ENCODE measurements at places on chromosomes 2 and 18.

- no peak for DNase-seq
These were observed 594.1 kb downstream of the LRRTM4 start for GRCh38 chr2:76928026-76928425.

DNA sequence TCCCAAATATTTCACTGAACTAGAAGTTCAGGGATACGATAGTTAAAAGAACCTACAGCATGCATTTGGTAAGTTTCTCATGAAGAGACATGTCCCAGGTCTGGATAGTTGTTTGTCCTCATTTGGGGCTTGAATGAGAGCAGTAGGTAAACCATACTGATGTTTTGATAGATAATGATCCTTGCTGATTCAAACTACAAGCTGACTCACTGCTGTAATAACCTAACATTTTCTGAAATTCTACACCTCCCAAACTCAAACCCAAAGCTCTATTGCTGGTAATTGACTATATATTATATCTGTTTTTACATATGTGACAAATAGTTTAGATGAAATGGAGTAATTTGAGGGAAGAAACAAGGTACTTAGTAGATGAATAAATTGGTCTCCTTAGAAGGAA, 154.1 kb upstream of the BOD1L2 start:
- no peak for DNase-seq

GRCh38 chr2:73969356-73969755, 15.4 kb upstream of the TET3 start:
- DNase-seq = no peak

DNA sequence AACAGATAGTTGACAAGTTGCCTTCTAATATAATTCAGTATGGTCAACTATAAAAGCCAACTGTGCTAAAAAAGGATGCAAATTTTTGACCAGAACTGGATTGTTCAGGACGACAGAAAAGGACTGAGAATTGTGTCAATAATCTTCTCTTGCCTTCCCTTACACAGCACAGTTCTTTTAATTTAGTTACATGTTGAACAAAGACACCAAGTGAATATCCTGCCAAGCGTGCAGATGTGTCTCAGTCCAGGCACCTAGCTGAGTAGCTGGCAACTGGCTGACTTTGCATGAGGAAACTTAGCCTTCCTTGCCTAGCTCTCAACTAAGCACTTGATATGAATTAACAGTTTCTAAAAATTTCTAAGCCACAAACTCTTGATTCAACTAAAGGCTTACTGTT, 801.4 kb downstream of the BCL11A start:
- no peak for DNase-seq

DNA sequence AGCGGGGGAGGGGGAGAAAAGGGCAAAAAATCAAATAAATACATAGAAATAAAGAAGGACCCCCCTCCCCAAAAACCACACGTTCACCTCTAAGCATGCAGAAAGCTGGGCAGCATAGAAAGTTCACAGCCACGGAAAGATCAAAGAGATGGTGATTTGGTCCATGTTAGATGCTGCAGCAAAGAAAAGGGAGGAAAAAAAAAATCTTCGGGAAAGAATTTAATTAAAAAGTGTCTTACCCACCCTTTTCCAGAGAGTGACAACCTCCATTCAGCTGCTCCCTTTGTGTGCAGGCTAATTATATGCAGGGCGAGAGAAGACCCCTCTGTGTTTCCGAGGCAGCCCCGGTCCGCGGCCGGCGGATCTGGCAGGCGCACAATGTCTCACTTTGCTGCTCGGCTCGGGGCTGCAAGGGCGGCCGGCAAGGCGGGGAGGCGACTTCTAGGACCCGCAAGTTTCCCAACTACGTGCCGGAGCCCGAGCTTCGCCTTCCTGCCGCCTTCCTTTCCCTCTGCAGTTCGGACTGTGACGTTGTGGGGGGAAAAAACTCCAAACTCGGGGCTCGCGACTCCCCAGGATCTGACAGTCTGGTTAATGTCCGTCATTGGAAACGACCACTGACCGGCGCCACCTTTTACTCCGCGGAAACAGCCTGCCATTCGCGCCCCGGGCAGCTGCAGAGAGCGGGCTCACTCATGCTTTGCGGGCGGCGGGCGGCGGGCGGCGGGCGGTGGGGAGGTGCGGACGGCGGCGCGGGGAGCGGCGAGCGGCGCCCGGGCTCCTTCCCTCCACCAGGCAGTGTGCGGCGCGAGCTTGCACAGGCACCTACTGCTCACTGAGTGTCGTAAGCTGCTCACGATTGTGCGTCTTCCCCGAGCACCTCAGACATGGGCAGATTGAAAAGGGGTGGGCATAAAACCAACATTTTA, at the start of gene LRRTM1:
Gene LRRTM1, minus strand, starts transcription at position 844 of the 929 bp plus-strand sequence. CDS start 933 bp downstream, outside the sequence.
- no peak for DNase-seq

GRCh38 chr2:191656391-191656790, 21.5 kb upstream of the NABP1 start:
- DNase-seq = no peak

- peak; percentile 58 for DNase-seq
These were observed 21.7 kb upstream of the EFHD1 start for GRCh38 chr2:232611559-232612218.

- no peak for DNase-seq
These were observed 663.7 kb downstream of the METTL4 start for GRCh38 chr18:1907470-1908206.

DNA sequence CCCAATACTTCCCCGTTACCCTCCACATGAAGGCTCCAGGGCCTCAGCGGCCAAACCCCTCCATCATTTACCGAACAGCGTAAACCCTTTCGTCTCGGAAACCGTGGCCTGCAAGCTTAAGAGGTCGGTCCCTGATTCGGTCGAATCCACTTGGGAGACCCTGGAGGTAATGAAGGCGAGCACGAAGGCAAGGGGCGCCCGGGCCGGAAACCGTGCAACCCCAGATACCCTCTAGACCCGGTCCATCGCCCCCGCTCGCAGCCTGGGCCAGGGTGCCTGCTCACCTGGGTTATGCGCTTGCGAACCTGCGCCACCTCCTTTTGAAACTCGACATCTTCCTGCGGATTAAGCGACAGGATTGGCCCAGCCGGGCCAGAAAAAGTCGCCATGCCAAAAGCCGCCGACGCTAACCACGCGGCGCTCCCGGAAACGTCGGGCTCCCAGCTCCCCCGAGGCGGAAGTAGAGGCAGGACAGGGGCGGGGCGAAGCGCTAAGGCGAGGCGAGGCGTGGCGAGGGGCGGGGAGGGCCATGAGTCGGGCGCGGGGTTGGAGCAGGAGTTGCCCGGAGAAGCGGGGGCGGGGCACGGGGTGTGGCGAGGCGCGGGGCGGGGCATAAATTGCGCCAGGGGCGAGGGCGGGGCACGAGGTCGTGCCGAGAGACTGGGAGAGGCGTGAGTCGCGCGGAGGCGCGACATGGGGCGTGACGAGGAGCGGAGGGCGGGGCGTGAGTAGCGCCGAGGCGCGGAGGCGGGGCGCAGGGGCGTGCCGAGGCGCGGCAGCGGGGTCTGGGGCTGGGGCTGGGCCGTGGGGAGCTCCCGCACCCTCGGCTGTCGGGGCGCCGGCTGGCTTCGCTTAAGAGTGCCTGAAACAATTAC, at the start of gene NIFK:
Gene NIFK, minus strand, starts transcription at position 414 of the 875 bp plus-strand sequence. Its CDS starts 25 bp downstream, at position 389.
- peak; percentile 100 for DNase-seq

GRCh38 chr2:110800611-110801402, 68.4 kb downstream of the ACOXL start:
- no peak for DNase-seq
